ENCODE measurements at places on chromosomes 11 and 22.

GRCh38 chr11:67282876-67283371 is 6.2 kb upstream of the ANKRD13D start:
- DNase-seq: no peak

- no peak for DNase-seq
Measured at GRCh38 chr11:47991266-47991830, 11.0 kb downstream of the PTPRJ start.

- no peak for DNase-seq
Measured at GRCh38 chr11:11992257-11993212, 15.9 kb downstream of the DKK3 start.

DNA sequence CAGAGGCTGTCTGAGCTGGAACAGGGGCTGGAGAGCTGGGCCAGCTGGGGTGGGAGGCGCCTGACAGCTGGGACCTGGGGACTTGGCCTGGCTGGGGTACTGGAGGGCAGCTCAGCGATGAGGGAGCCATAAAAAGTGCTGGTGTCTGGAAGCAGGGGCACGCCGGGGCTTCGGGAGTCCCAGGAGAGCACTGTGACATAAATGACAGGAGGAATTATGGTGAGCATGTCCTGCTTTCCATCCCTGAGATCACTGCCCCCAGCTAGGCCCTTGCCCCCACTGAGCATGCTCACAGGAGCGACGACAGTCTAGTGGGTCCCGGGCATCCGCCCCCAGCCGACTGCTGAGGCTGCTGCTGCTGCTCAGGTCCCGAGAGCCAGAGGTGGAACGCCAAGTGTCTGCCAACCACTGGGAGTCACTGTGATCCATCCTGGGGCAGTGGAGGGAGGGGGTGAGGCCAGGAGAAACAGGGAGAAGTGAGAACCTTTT is 6.2 kb downstream of the ROBO4 start:
- DNase-seq: no peak

GRCh38 chr11:33773404-33773986 is 825 bp downstream of the FBXO3 start:
- DNase-seq: peak; percentile 19

DNA sequence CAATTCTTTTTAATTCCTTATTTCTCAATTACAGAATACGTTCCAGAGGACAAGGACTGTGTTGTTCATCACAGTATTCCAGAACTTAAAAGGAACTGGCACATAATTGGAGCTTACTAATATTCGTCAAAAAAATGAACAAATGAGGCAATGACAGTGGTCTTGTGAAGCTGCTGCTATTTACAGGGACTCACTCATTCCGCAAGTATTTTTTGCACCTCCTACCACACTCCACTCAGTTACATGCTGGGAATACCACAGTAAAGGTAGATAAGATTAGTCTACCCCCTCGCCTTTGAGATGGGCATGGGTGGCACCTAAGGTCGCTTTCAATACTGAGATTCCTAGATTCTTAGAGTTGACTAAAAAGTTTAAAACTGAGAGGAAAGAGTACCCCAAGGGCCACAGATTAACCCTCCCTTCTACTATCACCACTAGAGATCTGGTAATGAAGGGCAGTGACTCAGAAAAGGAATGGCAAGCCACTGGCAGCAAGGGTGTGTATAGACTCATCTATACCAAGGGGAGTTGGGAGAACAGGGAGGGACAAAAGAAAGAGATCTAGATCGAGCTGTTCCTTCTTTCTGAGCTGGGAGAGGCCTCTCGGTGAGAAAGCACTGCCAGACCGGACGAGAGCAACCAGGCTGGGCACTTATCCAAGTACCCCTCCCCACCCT is 85.0 kb downstream of the RPL27A start:
- DNase-seq: no peak

- no peak for DNase-seq
Measured at GRCh38 chr22:36829370-36830002, 12.7 kb upstream of the PVALB start.

GRCh38 chr11:130237282-130238006 is 77.3 kb downstream of the ZBTB44 start:
- DNase-seq: no peak

GRCh38 chr11:115391598-115391997 is 112.6 kb downstream of the CADM1 start:
- DNase-seq: no peak

GRCh38 chr22:47534804-47535410 is 772.5 kb downstream of the TBC1D22A start:
- DNase-seq: no peak

DNA sequence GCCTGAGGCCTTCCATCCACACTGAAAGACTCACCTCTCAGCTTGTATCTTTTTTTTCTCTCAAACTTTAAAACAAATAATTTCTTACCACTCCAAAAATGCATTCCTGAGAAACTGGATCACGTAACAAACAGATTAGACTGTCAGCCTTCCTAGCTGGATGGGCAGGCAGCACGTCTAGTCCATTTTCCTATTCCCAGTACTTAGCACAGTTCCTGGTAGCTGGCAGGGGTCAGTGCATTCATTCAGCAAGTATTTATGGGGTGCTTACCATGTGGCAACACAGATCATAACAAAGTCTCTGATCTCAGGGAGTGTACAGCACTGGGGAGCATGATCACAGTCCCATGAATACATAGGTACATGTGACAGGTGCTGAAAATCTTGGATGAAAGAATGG is 89.6 kb downstream of the UBASH3B start:
- DNase-seq: no peak

GRCh38 chr22:38657045-38657909 is 839 bp downstream of the CBY1 start:
- no peak for DNase-seq

GRCh38 chr11:70581991-70582885 is 183.9 kb downstream of the CTTN start:
- DNase-seq: no peak

GRCh38 chr11:71504531-71504930 is 22.5 kb upstream of the KRTAP5-7 start:
- no peak for DNase-seq

DNA sequence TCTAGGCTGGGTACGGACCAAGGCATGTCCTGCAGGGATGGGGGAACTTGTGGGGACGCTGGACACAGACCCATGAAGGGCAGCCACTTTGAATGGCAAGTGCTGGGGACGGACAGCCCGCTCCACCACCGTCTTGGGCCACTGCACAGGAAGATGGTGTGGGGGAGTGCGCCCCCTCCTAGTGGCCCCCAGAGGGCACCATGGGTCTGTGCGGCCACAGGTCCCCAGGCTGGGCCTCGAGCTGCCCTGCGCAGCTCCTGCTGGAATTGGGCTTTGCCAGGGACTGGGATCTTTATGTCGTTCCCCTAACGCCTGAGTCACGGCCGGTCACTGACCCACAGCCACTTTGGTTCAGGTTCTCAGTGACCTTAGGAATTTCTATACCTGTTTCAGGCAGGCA is 44.4 kb downstream of the NAT10 start:
- peak; percentile 14 for DNase-seq

DNA sequence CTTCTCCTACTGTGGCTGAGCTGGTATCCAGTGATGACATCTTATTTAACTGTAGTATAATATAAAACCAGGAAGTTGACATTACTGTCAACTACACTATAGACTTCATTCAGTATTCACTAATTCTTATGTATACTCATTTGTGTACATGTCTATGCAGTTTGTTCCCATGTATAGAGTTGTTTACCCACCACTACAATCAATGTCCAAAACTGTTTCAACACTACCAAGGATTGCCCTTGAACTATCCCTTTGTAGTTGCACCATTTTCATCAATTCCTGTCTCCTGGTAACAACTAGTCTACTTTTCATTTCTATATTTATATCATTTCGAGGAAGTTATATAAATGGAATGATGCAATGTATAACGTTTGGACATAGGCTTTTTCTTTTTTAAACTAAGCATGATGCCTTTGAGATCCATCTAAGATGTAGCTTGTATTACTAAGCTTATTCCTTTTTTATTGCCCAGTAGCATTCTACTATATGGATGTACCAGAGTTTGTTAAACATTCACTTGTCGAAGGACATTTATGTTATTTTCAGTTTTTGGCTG is 39.2 kb downstream of the TMEM135 start:
- DNase-seq: no peak

DNA sequence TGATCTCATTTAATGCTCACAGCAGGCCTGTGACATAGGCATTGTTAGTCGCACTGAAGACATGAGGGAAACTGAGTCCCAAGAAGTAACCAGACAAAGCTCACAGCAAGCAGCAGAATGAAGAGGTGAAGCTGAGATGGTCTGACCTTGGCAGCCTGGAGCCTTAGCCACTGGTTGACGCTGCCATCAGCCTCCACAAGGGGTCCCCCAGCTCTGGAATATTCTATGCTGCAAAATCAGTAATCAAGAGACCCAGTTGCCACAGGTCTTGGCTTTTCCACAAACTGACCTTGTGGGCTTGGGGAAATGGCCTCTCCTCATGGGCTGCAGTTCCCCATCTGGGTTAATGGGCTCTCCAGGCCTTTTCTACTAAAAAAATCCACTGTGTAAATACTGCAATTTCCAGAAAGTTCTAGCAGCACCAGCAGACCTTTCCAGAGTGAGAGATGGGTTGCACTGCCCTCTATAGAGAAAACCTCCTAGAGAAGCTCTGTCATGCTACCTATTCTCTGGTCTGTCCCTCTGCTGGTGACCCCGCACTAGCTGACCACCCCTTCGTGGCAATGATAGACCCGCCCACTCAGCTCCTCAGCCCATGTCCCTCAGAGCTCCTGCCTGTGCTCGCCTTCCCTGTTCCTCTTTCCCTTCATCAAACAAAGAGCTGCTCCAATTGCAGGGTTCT is 22.6 kb upstream of the ISX start:
- no peak for DNase-seq

GRCh38 chr11:59857439-59858434 is 8.6 kb downstream of the TCN1 start:
- DNase-seq: no peak

GRCh38 chr11:2091786-2092463 is 47.3 kb downstream of the IGF2 start:
- DNase-seq: no peak

- no peak for DNase-seq
Measured at GRCh38 chr11:34314176-34314575, 43.6 kb downstream of the ABTB2 start.

GRCh38 chr11:64585150-64585549 is 5.9 kb upstream of the SLC22A12 start:
- no peak for DNase-seq

GRCh38 chr11:65919141-65919572 is at the start of gene DRAP1:
DRAP1 (plus strand) TSS chr11:65919426; CDS start chr11:65919502, 76 bp downstream.
- peak; percentile 99 for DNase-seq

GRCh38 chr11:117230286-117230961 is 1.4 kb downstream of the PCSK7 start:
- DNase-seq: no peak

DNA sequence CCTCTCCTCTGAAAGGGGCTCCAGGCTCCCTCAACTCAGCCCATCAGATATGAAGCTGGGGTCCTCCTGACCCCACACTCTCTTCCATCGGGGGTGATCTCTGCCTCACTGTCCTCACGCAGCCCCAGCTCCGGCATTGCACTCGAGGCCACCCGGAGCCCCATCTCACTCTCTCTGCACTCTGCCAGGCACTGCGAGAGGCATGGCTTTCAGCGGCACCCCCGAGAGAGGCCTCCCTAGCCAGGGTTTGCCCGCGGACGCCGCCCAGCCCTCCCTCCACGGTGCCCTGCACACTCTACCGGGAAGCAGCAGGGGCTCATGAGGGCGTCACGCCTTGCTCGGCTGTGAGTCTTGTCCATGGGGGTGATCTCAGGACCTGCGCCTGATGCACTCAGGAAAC is 436.2 kb downstream of the BRD1 start:
- DNase-seq: no peak

DNA sequence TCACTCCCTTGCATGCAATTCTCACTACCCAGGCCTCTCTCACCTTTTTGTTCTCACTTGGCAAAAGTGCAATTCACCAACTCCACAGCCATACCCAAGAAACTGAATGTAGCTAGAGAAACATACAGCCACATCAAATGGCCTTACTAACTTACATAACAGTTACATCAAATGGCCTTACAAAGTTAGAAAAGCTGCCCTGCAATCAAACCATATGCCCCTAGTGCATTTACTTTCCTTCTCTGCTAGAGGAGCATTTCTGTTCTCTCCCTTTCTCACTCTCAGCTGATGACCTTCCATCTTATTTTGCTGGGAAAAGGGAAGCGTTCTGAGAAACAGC is 10.3 kb downstream of the PRCP start:
- DNase-seq: no peak

GRCh38 chr11:108224911-108225786 is 2.3 kb downstream of the ATM start:
- no peak for DNase-seq

GRCh38 chr11:36492724-36493304 is 17.3 kb downstream of the TRAF6 start:
- DNase-seq: peak; percentile 59

DNA sequence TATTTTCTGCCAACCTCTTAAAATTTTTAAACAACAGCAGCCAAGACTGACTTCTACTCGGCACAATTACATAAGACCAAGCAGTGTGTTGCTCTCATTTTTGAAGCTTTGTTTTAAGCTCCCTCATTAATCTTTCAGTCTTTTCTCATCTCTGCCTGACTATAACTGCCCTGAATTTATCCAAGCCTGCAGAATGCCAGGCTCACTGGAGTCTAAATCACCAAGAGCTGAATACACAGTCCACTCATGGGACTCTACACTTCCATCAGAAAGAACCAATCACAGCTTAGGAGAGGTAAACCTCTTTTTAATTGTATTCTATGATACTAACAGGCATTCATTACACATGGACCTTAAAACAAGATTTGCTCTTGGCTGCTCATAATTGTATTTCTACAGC is 178.7 kb downstream of the CADM1 start:
- DNase-seq: no peak

DNA sequence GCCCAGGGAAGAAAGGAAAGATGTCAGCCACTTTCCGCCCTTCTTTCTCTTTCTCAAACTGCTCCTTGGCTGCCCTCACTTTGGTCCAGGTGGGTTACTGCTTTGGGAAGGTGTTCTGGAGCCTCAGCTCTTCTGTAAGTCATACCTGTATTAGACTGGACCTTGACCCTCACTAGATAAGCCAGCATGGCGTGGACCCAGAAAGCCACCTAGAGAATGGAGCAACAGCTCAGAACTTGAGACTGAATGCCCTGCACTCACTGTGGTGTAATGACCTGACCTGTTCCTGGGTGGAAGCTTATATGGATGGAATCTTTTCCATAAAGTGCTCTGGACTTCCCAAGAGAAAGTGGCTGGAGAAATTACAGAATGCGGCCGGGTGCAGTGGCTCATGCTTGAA is 15.6 kb downstream of the ACP2 start:
- DNase-seq: no peak

- DNase-seq: no peak
Measured at GRCh38 chr11:38252620-38253019, 1654.6 kb upstream of the RAG2 start.

All from hematopoietic multipotent progenitor cell (in vitro differentiated cells).